ENCODE measurements at places on chromosomes 3 and 15.

DNA sequence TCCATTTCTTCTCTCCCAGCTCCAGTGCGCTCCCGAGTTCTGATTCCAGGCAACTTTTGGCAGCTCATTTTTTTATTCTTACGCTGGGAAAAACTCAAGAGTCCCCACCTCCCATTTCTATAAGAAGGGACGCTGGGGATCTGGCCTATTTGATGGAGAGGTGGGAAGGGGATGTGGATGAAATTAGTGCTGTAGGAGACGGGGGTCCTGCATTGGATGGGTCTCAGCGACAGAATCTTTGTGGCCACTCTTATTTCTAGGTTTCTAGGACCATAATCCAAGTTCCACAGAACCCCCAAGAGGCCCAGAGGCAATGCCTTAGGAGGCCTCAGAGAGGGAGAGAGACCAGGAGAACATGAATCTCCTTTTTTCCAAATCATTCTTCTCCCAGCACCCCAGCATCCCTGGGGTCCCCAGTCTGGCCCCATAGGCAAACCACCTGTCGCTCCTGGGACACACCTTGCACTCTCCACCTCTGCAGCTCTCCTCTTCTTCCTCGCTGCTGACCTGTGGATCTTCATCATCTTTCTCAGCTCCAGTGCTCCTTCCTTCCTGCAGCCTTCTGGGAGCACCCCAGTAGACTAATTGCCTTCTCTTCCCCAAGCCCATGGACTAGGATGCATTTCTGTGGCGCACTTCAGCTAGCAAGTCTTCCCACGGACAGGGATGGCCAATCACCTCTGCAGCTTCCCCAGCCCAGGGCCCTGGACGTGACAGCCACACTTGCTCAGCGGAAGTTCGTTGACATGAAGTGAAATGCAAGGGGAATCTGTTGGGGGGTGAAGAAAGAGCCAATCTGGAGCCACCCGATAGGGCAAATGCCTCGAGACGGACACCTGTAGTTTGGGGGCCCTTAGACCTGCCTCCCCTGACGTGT lies 100.1 kb upstream of the ALDH1A3 start:
- peak; percentile 8 for DNase-seq
- no peak overlapping the region for H3K27ac ChIP-seq
- no peaks in the 10 kb centered on the region for H3K36me3 ChIP-seq
- H3K27me3 ChIP-seq: peaks cover 5% of the 10 kb centered on the region

DNA sequence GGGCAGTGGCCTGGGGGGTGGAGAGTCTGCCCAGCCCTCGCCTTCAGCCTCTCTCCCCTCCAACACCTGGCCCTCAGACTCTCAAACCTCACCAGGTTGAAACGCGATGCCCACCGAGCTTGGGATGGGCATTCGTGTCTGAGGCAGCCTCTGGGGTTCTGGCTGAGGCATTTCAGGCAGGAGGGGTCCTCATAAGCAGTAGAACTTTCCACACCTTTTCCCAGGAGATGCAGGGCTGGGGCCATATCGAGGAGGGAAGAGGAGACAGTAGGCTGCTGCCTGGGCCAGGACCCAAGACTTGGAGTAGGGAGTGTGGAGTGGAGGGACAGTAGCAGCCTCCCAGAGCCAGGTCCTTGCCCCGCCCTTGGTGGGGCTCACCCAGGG lies 24.6 kb downstream of the ACAA1 start:
- no peaks in the 10 kb centered on the region for H3K36me3 ChIP-seq
- no peak for DNase-seq
- H3K4me3 ChIP-seq: no peak overlapping the region
- peaks cover 4% of the 10 kb centered on the region for H3K27me3 ChIP-seq

- no peak for DNase-seq
- no peak overlapping the region for H3K27ac ChIP-seq
- peaks cover 3% of the 10 kb centered on the region for H3K36me3 ChIP-seq
Observed at GRCh38 chr3:40617084-40617483, 92.3 kb downstream of the ZNF621 start.

GRCh38 chr15:42146551-42147430 lies 9.6 kb downstream of the PLA2G4F start:
- H3K27me3 ChIP-seq: peaks cover 10% of the 10 kb centered on the region
- H3K4me1 ChIP-seq: no peaks in the 10 kb centered on the region
- H3K27ac ChIP-seq: no peak overlapping the region
- H3K36me3 ChIP-seq: no peaks in the 10 kb centered on the region

DNA sequence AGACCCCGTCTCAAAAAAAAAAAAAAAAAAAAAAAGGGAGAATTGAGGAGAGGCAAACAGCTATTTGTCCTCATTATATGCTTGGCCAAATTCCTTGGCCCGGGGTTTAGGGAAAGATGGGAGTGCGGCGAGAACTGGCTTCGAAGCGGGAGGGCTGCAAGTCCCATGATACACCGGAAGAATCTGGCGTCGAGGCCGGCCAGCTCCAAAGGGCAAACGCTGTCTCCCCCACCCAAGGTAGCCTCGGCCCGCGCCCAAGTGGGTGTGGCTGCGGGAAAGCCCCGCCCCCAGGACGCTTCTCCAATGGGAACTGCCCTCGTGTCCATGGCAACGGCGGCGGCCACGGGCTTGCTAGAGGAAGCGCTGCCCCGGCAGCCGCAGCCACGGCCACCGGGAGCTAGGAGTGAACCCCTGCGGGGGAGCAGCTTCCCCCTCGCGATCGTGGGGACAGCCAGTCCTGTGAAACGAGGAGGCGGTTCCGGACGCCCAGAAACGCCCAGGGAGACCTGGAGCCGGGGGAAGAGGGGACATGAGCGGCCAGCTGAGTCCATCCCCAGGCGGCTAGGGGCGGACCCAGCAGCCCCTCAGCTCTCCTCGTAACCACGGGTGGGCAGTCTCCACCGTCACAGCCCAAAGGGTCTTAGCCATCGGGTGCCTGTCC lies at the start of gene TTLL13:
Gene TTLL13 (plus strand): TSS at position 354 of the 661 bp plus-strand sequence. CDS start 1,075 bp downstream, outside the sequence.
- peak within 1 kb of the TSS; percentile 20 for H3K27ac ChIP-seq
- H3K4me1 ChIP-seq: peaks cover 11% of the 10 kb centered on the region
- H3K27me3 ChIP-seq: no peaks in the 10 kb centered on the region
- DNase-seq: peak; percentile 27
- no peaks in the 10 kb centered on the region for H3K36me3 ChIP-seq

All from memory B cell (primary cell).